ENCODE measurements at places on chromosomes 12 and 14.
A peak's percentile ranks its signal among the peaks of the same experiment; 100 is the strongest.

DNA sequence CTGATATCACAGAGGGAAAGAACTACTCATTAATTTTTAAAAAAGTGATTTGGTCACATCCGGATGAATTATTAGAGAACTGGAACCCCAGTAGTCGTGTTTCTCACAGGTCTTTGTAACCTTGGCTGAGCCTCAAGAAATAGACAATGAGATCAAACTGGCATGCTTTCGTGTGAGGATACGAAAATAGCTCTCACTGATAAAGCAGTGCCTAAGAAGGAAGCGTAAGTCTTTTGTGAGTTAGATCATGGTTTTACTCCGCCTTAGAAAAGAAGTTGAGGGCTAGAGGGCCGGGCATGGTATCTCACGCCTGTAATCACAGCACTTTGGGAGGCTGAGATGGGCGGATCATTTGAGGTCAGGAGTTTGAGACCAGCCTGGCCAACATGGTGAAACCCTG lies 33.8 kb upstream of the GALNT16 start:
- peak; percentile 16 for DNase-seq

DNA sequence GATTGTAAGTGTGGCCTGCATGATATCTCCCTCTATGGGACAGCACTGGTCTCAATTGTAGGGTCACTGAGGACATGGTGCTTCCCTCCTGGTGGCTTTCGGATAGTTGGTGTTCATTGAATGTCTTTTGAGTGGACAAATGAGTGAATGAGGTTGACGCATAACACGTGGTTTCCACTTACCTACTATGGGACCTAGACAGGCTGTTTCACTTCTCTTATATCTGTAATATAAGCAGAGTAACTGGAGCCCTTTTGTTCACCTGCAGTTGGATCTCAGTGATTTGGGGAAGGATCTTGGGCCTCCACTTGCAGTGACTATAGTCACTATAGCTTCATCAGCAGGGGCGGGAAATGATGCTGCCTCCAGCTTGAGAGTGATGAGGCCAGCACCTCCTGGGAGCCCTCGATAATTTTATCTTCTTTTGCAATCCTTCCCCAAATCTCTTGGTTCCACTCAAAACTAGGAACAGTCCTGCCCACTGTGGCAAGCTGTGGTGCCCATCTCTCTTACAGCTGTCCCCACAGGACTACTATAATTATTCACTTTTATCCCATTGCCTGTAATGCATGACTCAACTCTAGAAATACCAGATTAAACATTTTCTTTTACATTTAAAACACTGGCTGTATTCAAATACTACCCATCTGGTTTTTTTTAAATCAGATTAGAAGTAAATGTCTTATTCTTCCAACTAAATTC lies 242.9 kb downstream of the CHST11 start:
- DNase-seq = no peak

- no peak for DNase-seq
Observed at GRCh38 chr12:132422040-132422380, 67.9 kb upstream of the FBRSL1 start.

GRCh38 chr14:32941668-32942065 lies 3.0 kb downstream of the NPAS3 start:
- no peak for DNase-seq

DNA sequence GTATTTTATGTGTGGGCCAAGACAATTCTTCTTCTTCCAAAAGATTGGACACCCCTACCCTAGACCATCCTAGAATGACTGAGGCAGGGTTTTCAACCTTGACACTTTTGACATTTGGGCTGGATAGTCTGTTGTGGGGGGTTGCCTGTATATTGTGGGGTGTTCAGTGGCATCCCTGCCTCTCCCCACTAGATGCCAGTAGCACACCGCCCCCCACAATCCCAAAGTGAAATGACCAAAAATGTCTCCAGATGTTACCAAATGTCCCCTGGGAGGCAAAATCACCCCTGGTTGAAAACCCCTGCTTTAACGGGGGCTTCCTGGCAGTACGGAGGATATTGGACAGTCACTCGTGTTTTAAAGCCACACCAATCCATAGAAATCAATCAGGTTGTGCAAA lies 219.6 kb downstream of the PHETA1 start:
- DNase-seq = no peak

DNA sequence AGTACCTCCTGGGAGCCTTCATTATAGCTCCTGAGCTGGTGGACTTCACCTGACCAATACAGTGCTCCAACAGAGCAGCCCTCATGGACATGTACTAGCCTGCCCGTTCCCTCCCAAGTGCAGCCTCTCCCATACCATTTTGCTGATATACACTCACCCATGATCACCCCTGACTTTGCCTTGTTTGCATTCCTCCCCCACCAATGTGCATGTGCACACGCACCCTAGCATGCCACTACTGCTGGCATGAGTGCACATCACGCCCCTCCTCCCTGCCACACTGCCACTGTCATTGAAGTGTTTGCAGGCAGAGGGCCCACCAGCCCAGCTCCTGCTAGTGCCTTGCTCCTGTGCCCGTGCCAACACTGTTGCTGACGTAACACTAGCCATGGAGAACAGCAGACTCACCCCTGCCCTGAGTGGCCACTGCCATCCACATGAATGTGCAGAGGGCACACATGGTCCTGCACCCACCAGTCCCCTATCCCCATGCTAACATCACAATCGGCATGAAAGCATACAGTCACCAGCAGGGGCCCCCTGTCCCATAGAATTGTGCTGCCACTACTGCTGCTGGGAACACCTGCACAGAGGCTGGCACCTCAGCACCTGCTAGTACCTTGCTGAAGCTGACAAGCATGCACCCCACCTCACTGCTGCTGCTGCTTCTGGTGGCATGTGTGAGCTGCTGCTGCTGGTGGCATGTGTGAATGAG lies 110.3 kb downstream of the SINHCAF start:
- DNase-seq = no peak

- no peak for DNase-seq
Observed at GRCh38 chr14:65566820-65567522, 154.4 kb downstream of the FUT8 start.

- DNase-seq = no peak
Observed at GRCh38 chr12:131507094-131507493, 203.8 kb upstream of the SFSWAP start.
